ENCODE measurements at places on chromosomes 13 and 19.
A peak's percentile ranks its signal among the peaks of the same experiment; 100 is the strongest.

- no peak for DNase-seq
Measured at GRCh38 chr13:113667771-113668490, 912 bp downstream of the GRK1 start.

- DNase-seq, result no peak
Measured at GRCh38 chr13:106424805-106425204, 110.7 kb downstream of the EFNB2 start.

GRCh38 chr13:71617265-71617664 is 249.7 kb downstream of the DACH1 start:
- DNase-seq, result no peak

- no peak for DNase-seq
Measured at GRCh38 chr13:40350283-40350992, 316.0 kb downstream of the FOXO1 start.

GRCh38 chr19:48513289-48514122 is 1.9 kb upstream of the LMTK3 start:
- peak; percentile 75 for DNase-seq

GRCh38 chr19:52070496-52070895 is 21.9 kb upstream of the ZNF432 start:
- DNase-seq, result no peak

GRCh38 chr19:36745870-36746269 is 26.7 kb downstream of the ZNF850 start:
- no peak for DNase-seq

- DNase-seq, result no peak
Measured at GRCh38 chr13:67877031-67877430, 646.9 kb upstream of the PCDH9 start.

GRCh38 chr19:5360003-5360780 is 19.6 kb upstream of the PTPRS start:
- no peak for DNase-seq

DNA sequence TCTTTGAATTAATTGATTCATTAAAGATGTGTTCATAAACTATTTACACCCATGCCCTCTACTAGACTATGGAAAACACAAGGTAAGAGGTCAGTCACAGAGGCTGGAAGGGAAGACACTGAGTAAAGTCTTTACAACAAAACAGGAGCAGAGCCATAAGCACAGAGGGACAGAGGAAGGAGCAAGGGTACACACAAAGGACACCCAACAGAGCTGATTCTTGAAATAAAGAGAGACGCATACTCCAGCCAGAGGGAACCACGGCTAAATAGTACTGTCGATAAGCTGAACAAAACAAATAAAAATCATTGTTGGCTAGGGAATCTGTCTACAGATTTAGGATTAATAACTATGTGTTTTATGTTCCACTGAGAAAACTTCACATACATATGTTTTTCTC is 289.2 kb downstream of the EFNB2 start:
- DNase-seq, result no peak

DNA sequence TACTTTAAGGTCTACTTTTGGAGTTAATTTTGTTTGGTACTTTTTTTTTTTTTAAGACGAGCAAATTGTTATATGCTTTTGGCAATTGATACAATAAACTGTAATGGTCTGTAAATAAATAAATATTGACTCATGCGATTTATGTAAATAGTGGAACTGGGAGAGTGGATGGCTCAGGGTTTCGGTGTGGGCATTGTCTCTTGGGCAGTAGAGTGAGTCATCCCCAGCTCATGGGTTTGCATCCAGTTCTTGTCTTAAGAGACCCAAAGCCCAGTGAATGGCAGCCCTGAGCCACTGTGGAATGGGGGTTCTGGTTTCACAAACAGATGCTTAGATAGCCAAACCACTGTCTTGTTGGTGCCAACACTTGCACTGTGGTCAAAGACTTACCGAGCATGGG is 33.0 kb downstream of the FGF9 start:
- DNase-seq, result no peak

DNA sequence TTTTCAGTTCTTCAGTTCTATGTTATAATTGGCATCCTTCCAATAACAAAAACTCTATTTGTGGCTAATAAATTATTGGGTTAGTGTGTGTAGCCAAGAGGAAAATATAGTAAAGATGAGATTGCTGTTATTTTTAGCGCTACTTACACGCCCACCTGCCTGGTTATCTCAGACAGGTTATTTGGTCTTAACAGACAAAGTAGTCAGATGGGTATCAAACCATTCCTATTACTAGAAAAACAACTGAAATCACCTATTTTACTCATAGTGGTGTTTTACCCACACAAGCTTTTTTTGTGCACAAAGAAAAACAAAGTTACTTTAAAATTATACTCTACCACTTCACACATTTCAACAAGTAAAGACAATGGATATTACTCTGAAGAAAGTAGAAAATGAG is 151.2 kb downstream of the TBC1D4 start:
- no peak for DNase-seq

- no peak for DNase-seq
Measured at GRCh38 chr13:29140277-29140676, 320.1 kb downstream of the MTUS2 start.

DNA sequence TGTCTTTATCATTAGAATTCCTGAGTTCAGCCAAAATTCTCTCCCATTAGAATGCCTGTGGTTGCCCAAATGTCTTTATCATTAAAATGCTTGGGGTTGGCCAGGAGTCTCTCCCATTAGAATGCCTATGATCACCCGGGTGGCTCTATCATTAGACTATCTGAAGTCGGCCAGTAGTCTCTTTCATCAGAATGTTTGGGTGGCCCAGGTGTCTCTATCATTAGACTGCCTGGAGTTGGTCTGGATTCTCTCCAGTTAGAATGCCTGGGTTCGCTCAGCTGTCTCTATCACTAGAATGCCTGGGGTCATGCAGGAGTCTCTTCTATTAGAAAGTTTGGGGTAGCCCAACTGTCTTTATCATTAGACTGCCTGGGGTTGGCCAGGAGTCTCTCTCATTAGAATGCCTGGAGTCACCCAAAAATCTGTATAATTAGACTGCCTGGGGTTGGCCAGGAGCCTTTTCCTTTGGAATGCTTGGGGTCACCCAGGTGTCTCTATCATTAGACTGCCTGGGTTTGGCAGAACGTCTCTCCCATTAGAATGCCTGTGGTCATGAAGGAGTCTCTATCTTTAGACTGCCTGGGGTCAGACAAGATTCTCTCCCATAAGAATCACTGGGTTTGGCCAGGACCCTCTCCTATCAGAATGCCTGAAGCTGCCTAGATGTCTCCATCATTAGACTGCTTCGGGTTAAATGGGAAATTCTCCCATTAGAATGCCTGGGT is 1478.3 kb downstream of the UQCRFS1 start:
- DNase-seq, result no peak

GRCh38 chr13:23146006-23146405 is 34.8 kb upstream of the SGCG start:
- DNase-seq, result no peak

DNA sequence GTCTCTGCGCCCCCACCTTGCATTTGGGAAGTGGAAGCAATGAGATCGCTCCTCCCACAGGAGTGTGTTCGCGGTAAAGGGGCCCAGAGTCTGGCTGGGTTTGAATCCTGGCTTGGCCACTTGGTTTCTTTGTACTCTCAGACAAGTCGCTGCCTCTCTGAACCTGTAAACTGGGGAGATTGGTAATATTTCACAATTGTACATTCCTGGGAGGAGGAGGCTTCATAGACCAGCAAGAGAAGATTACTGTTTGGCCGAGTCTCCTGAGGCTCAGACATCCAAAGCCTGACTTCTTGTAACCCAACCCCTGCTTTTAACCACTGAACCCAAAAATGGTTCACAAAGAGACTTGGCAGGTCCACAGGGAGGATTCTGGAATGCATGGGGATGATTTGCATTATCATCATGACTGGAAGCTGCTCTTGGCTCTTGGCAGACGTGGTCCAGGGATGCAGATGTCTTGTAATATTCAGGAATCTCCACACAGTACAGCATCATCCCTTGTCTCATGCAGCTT is 13.6 kb upstream of the STRN4 start:
- no peak for DNase-seq

GRCh38 chr19:50300814-50301606 is 28.2 kb downstream of the KCNC3 start:
- DNase-seq, result no peak

DNA sequence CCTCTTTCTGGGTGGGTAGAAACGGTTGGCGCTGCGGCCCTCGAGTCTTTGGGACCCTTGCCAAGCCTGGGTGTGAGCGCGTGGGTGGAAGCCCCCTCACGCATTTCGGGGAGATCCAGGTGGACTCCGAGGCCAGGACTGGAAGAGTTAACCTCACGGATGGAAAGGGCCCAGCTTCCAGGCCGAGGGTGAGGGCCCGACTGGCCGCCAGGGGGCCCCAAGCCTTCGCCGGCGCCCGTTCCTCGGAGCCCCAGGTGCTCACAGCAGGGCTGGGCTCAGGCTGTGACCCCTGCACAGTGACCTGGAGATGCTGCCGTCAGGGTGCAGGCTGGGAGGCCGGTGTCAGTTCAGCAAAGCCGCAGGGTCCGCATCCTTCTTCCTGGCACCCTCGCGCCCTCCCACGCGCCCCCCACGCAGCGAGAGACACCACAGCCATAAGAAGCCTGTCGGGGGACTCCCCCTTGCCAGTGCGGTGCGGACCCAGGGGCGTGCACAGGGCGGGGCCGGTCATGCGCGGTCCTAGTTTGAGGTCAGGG is 34.2 kb upstream of the TMEM255B start:
- DNase-seq, result peak; percentile 67

- no peak for DNase-seq
Measured at GRCh38 chr19:1265615-1266128, 3.5 kb upstream of the CIRBP start.

DNA sequence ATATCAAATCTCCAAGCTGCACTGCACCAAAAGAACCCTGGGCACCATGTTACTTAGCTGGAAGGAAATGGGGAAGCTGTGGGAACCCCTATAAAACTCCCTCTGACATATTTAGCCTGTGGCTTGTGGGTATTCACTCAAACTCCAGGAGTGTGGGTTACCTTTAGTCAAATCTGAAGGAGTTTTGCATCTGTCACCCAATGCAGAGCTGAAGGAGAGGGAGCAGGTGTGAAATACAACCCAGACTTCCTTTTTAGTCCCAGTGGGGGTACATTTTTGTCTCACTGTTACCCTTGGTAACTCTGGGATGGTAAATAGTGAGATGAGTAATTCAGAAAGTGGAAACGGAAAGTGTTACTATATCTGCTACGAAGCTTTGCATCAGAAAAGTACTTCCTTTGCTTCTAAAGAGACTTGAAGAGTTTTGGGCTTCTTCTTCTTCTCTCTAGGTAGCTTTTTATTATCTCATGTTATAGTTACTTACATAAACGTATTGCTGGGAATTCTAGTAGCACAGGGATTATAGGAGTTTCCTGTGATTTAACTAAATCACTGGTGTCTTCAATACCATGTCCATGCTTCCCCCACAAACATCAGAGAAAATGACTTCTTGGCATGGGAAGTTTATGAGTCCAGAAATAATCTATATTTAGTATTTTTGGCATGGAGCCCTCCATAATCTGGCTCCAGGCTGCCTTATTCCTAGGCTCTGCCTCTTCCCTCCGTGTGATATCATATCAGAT is 105.9 kb downstream of the AKAP11 start:
- no peak for DNase-seq

DNA sequence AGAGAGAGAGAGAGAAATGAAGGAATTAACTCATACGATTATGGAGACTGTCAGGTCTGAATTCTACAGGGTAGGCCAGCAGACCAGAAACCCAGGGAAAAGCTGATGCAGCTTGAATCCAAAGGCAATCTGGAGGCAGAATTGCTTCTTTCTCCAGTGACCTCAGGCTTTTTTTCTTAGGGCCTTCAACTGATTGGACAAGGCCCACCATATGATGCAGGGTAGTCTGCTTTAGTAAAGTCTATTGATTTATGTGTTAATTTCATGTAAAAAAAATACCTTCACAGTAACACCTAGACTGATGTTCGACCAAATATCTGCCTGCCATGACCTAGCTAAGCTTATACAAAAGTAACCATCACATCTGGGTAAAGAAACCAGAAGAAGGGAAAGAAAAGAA is 71.1 kb downstream of the MZT1 start:
- no peak for DNase-seq

GRCh38 chr13:82436099-82436585 is 1446.1 kb downstream of the SLITRK1 start:
- DNase-seq, result no peak

- no peak for DNase-seq
Measured at GRCh38 chr19:10815969-10816644, 19.9 kb downstream of the TMED1 start.

- DNase-seq, result peak; percentile 81
Measured at GRCh38 chr19:29671393-29672160, 6.3 kb downstream of the PLEKHF1 start.

- peak; percentile 98 for DNase-seq
Measured at GRCh38 chr19:48203794-48204628, 33.5 kb downstream of the ZSWIM9 start.

DNA sequence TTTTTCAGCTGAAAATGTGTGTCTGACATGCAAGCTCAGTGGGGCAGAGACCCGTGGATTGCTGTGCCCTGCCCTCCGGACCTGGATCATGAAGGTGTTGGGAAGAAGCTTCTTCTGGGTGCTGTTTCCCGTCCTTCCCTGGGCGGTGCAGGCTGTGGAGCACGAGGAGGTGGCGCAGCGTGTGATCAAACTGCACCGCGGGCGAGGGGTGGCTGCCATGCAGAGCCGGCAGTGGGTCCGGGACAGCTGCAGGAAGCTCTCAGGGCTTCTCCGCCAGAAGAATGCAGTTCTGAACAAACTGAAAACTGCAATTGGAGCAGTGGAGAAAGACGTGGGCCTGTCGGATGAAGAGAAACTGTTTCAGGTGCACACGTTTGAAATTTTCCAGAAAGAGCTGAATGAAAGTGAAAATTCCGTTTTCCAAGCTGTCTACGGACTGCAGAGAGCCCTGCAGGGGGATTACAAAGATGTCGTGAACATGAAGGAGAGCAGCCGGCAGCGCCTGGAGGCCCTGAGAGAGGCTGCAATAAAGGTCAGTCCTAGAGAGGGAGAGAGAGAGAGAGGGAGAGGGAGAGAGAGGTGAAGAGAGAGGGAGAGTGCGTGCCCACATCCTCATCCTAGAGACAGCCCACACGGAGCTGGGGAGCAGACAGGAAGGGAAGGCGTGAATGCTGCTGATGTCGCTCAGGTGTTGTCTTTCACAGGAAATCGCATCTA is 5.1 kb upstream of the DCUN1D2 start:
- DNase-seq, result no peak

DNA sequence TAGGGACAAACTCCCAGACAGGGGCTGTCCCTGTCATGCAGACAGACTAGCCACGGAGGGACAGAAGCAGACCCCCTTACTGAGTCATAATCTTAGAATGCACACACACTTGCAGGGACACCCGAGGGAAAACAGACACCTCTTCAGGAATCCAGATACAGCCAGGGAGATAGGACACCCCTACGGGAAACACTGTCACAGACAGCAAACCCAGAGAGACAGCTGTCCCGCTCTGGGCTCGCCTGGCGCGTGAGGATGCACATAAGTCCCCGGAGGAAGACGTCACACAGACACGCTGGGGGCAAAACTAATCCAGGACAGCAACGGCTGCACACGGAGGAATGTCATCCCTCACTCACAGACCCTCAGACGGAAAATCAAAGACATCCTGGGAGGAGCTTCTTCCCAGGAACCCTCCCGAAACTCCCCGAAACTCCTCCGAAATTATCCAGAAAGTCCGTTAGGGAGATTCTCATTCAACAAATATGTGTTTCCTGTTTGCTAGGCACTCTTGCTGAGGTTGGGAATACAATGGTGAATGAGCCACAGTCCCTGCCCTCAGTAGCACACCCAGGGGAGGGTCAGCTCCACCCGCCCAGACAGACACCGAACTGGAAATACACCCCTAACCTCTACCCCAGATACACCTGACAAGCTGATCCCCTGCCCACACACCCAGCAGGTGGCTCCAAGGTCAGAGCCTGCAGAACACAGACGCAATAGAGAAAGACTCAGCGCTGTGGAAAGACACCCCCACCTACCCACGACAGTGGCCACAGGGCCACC is 15.2 kb upstream of the TOMM40 start:
- no peak for DNase-seq
